Left renal pelvis (tissue), 4 donors: ENCODE measurements at places on chromosomes 5 and 9.

GRCh38 chr5:153429761-153430380 is 60.6 kb upstream of the GRIA1 start:
- no peak for DNase-seq

DNA sequence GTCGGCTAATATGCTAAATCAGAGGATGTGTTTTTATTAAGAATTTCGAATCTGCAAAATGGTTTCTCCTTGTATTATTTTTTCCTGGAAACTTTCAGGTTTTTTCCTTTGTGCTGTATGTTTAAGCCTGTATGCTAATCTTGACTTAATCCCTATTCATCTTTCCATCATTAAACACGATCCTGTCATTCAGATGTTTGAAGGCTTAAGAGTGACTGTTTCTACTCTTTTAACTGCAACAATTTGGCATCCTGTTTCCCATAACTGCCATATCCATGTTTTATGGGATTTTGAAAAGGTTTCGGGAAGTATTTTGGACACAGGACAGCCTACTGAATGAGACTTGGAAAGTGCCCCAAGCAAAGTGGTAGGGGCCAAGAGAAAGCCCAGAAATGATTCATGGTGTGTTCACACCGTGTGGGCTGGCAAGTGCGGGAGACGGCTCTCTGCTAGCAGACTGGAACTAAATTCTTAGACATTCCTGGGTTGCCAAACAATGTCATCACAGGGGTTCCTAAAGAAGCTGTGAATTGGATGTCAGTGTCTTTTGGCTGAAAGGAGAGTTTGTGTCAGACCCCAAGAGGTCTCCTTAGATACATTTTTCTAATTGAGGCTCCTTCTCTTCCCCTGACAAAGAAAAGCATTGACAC is 125.4 kb upstream of the ADAMTS16 start:
- no peak for DNase-seq

DNA sequence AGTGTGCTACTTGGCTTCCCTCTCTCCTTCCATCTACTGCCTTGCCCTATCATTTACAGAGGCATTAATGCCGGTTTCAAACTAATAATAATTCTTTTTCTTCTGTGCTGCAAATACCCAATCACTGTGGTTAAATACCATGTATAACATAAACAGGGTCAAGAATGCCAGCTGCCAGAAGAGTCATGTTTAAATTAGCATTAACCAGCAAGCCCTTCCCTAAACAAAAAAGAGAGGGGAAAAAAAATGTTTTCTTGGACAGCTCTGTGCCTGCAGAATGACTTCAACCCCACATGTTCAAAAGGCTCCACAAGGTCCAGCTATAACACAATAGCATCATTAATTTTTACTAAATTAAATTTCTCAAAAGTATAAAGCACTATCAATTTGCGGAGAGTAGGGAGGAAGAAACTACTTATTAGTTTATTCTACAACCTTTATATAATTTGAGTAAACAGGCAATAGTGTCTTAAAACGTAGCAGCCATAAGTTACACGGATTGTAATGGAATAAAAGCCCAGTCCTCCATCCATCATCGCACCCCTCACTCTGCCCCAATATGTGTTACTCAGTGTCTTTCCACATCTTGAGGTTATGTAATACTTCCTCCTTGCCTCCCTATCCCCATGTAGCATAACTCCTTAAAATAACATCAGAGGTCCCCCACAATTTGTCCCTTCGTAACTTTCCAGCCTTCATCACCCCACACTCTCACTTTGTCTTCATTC is 3.9 kb downstream of the LPAR1 start:
- no peak for DNase-seq

DNA sequence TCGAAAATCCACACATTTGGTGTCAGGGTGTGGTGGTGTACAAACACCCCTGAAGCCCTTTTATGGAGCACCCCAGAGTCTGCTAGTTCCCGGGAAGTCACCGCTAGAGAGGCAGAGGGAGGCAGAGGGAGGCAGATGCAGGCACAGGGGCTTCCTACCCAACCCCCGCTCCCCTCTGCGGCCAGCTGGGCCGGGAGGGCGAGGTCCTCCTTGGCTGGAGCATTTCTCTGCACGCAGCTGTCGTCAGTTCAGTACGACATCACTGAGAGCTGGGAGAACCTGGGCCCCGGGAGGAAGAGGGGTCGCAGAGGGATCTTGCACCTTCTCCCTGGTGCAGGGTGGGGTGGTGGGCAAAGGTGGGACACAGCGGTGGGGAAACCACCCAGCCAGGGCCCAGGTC is 15.8 kb upstream of the UBAC1 start:
- no peak for DNase-seq

GRCh38 chr5:109630093-109630492 is 59.6 kb upstream of the MAN2A1 start:
- no peak for DNase-seq

DNA sequence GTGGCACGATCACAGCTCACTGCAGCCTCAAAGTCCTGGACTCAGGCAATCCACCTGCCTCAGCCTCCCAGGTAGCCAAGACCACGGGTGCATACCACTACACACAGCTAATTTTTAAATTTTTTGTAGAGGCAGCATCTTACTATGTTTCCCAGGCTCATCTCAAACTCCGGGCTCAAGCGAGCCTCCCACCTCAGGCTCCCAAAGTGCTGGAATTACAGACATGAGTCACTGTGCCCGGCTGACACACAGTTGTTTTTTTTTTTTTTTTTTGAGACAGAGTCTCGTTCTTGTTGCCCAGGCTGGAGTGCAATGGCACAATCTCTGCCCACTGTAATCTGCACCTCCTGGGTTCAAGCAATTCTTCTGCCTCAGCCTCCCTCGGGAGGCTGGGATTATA is 70.1 kb upstream of the CNOT6 start:
- DNase-seq, result no peak

- DNase-seq, result no peak
These were observed 271.0 kb downstream of the PRR16 start for GRCh38 chr5:120735076-120735475.

DNA sequence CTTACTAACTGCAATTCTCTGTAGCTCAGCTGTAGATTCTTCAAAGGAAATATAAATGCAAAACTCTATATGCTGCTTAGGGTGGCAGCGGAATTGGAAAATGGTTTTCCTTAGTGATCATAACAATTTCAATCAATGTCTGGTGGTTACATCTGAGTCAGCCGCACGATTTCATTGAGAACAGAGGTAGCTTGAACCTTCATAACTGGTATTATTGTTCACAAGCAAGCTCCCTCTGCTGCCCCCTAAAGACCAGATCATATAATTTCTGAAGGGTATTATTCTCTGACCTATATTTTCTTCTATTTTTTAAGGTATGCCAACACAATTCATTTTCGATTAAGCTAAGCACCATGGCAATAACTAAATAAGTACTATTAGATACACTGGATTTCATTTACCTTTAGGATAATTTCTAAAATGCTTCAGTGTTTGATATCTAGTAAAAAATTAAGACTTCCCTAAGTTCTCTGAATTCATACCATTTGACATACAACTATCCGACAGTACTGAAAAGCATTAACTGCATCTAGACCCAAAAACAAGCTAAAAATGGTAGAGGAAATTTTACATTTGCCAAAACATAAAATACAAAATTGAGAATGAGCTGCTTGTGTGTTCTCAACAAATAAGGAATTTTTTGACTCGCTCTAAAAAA is 181.1 kb upstream of the SPEF2 start:
- peak; percentile 7 for DNase-seq

- DNase-seq, result no peak
These were observed 44.7 kb upstream of the DMAC1 start for GRCh38 chr9:7844242-7844641.

DNA sequence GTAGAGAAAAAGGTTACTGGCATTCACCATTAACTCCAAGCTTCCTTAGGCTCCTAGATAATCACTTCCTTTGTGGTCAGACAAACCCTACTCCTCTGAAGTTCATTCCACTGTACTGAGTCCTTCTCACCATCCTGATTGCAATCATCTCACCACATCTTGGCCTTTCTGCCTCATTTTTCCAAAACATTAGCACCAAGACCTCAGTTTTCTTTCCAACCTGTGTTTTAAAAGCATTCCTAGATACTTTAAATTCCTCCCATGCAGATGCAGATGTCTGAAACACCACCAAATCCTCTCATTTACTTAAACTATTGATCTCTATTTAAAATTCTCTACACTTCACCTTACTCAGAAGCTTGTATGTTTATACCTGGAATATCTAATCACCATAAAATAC is 961.3 kb upstream of the CTNND2 start:
- DNase-seq, result no peak
